Breast epithelium (tissue), 4 donors: ENCODE measurements at places on chromosomes 3 and 15. TPM values are rescaled to one million over a fixed set of nuclear protein-coding genes. Genes with fewer than 3 reads are reported as not detected.

DNA sequence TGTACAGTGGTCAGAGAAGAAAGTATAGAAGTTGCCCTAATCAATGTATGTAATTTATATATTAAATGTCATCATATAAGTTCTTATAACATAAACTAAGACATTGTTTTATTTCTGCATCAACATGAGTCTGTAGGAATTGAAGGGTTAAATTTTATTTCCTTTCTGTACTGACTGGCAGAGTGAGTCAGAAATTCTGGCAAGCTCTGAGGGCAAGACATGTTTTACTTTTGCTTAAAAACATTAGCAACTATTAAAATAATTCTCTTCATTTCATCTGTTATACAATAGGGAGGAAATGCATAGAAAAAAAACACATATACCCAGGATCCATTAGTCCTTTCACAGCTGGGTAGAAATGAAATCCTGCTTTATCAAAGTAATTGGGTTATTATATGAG is 171.4 kb upstream of the ALCAM start:
- H3K4me3 ChIP-seq: no peak overlapping the region

- H3K27ac ChIP-seq: no peak overlapping the region
- H3K36me3 ChIP-seq: no peaks in the 10 kb centered on the region
- H3K4me1 ChIP-seq: no peaks in the 10 kb centered on the region
- DNase-seq: no peak
- no peaks in the 10 kb centered on the region for H3K27me3 ChIP-seq
Observed at GRCh38 chr3:29137601-29138000, 143.3 kb upstream of the RBMS3 start.

- DNase-seq: no peak
- no peaks in the 10 kb centered on the region for H3K4me1 ChIP-seq
Observed at GRCh38 chr15:38266247-38266986, 13.8 kb downstream of the SPRED1 start.

GABRR3 gene
- not detected for total RNA-seq

- no peaks in the 10 kb centered on the region for H3K27me3 ChIP-seq
- H3K27ac ChIP-seq: no peak overlapping the region
- no peak overlapping the region for H3K4me3 ChIP-seq
- no peaks in the 10 kb centered on the region for H3K4me1 ChIP-seq
- no peak for DNase-seq
Observed at GRCh38 chr3:9688961-9689360, 14.7 kb upstream of the CPNE9 start.

DNA sequence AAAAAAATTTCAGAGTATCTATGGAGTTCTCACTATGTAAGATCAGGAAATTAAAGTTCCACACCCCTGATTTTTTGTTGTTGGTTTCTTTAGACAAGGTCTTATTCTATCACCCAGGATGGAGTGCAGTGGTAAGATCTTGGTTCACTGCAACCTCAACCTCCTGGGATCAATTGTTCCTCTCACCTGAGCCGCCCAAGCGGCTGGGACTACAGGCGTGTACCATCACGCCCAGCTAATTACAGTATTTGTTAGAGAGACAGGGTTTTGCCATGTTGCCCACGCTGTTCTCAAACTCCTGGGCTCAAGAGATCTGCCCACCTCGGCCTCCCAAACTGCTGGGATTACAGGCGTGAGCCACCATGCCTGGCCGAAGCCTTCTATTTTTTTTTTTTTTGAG is 12.4 kb downstream of the QRICH1 start:
- no peaks in the 10 kb centered on the region for H3K27me3 ChIP-seq
- H3K36me3 ChIP-seq: no peaks in the 10 kb centered on the region
- H3K27ac ChIP-seq: no peak overlapping the region
- no peak overlapping the region for H3K4me3 ChIP-seq

DNA sequence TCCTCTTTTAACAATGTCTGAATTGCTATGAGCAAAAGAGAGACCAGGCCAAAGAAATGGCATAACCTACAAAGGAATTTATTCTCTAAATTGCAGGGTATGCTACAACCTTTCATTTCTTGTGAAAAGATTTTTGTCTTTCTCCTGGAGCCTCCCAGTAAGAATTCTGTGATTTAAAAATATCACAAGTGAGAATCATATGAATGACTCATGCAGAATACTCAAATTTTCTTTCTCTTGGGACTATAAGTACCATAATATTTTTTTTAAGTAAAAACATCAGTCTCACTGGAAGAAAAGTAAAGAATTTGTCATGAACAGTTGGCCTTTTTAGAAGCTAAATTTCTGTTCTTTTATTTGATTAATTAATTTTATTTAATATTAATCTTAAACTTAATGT is 26.3 kb downstream of the SYNPR start:
- no peak overlapping the region for H3K4me3 ChIP-seq
- no peaks in the 10 kb centered on the region for H3K36me3 ChIP-seq
- H3K27me3 ChIP-seq: no peaks in the 10 kb centered on the region
- DNase-seq: no peak
- H3K4me1 ChIP-seq: no peaks in the 10 kb centered on the region

DNA sequence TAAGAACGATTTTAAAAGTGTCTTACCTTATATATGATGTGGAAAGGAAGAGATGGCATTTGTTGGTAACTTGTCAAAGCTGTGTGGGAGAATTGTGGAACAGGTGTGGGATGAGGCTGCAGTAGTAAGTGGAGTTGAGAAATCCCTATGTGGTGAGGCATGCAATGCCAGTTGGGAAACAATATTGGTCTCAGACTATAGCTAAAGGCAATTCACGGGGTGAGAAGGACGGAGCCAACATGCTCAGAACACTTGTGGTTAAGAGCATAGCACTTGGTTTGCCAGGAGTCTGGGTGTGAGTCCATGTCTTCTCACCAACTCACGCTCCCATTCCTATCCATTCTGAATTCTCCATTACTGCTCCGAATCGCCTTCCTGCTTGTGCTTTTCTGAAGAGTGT is 615.6 kb upstream of the ADAMTS9 start:
- H3K27ac ChIP-seq: no peak overlapping the region
- no peaks in the 10 kb centered on the region for H3K4me1 ChIP-seq
- no peak overlapping the region for H3K4me3 ChIP-seq
- H3K27me3 ChIP-seq: no peaks in the 10 kb centered on the region
- peak; percentile 23 for DNase-seq
- no peaks in the 10 kb centered on the region for H3K36me3 ChIP-seq

GOLGA6D gene
- not detected for total RNA-seq

CYB561D2 gene
- total RNA-seq: 30.1 TPM

DNA sequence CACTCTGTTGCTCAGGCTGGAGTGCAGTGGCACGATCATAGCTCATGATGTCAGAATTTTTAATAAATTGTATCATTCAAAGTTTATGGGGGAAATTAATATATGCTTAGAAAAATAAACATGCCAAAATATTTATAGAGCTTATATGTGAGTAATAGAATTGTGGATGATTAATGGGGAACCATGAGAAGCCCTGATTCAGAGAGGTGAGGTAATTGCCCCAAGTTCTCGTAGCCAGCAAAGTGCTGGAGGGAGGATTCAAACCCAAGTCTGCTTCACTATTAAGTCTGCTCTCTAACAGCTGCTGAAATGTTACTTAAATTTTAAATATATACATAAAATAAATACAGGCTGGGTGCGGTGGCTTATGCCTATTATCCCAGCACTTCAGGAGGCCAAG is 26.2 kb upstream of the IGF2BP2 start:
- no peak overlapping the region for H3K4me3 ChIP-seq
- no peak overlapping the region for H3K27ac ChIP-seq
- H3K4me1 ChIP-seq: no peaks in the 10 kb centered on the region
- no peaks in the 10 kb centered on the region for H3K27me3 ChIP-seq

FBXO40 gene
- total RNA-seq: not detected

RSRC1 gene
- total RNA-seq: 53.1 TPM
